ENCODE measurements at places on chromosomes 11 and 22. TPM values are rescaled to one million over a fixed set of nuclear protein-coding genes. Genes with fewer than 3 reads are reported as not detected.

DNA sequence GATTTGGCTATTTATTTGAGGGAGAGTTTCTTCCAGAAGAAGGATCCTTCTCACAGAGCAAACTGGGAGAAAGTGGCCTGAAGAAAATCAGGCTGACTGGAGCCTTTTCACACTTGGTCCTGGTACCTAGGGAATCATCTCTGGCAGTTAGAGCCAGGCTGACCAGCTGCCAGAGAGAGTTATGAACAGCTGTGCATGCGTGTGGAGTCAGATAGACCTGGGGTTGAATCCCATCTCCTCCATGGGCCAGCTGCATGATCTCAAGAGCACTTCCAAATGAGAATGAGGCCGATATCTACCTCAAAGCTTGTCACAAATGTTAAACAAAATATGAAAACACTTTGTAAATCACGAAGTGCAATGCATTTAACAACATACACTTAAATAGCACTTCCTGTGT is 390.0 kb downstream of the TENM4 start:
- no peaks in the 10 kb centered on the region for H3K36me3 ChIP-seq
- H3K27ac ChIP-seq: no peak overlapping the region
- DNase-seq: no peak
- no peaks in the 10 kb centered on the region for H3K4me1 ChIP-seq

- H3K27ac ChIP-seq: peak overlapping the region; percentile 77
- peak overlapping the region; percentile 54 for H3K4me3 ChIP-seq
- DNase-seq: no peak
- peaks cover 15% of the 10 kb centered on the region for H3K36me3 ChIP-seq
Observed at GRCh38 chr22:42887523-42888507, 30.7 kb upstream of the ARFGAP3 start.

GRCh38 chr11:12745787-12746186 is 71.6 kb downstream of the TEAD1 start:
- no peak overlapping the region for H3K4me3 ChIP-seq
- peaks cover 14% of the 10 kb centered on the region for H3K27me3 ChIP-seq
- no peaks in the 10 kb centered on the region for H3K36me3 ChIP-seq
- H3K27ac ChIP-seq: no peak overlapping the region
- DNase-seq: no peak

DNA sequence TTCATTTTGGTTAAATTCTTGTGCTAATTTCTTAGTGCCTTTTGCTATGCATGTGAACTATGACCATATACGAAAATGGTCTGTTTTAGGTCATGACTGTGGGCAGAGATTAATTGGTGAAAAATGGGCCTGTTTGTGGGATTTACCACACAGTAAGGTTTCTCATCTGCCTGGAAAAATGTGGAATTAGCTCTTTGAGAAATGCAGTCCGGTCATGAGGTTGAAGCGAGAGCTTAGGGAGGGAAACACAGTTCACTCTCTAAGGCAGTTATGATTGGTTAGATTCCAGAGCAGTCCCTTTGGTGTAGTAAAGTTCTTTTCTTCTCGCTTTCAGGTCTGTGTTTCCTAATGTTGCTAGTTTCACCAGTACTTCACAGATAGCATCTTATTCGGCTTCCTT is 1.2 kb upstream of the PDE3B start:
- peaks cover 22% of the 10 kb centered on the region for H3K4me1 ChIP-seq
- peaks cover 12% of the 10 kb centered on the region for H3K27me3 ChIP-seq
- H3K27ac ChIP-seq: peak overlapping the region; percentile 12
- H3K36me3 ChIP-seq: no peaks in the 10 kb centered on the region
- no peak for DNase-seq
- peak overlapping the region; percentile 82 for H3K4me3 ChIP-seq

GRCh38 chr11:64352099-64352994 is 6.6 kb upstream of the RPS6KA4 start:
- no peak overlapping the region for H3K4me3 ChIP-seq
- H3K36me3 ChIP-seq: no peaks in the 10 kb centered on the region
- H3K4me1 ChIP-seq: peaks cover 5% of the 10 kb centered on the region

DNA sequence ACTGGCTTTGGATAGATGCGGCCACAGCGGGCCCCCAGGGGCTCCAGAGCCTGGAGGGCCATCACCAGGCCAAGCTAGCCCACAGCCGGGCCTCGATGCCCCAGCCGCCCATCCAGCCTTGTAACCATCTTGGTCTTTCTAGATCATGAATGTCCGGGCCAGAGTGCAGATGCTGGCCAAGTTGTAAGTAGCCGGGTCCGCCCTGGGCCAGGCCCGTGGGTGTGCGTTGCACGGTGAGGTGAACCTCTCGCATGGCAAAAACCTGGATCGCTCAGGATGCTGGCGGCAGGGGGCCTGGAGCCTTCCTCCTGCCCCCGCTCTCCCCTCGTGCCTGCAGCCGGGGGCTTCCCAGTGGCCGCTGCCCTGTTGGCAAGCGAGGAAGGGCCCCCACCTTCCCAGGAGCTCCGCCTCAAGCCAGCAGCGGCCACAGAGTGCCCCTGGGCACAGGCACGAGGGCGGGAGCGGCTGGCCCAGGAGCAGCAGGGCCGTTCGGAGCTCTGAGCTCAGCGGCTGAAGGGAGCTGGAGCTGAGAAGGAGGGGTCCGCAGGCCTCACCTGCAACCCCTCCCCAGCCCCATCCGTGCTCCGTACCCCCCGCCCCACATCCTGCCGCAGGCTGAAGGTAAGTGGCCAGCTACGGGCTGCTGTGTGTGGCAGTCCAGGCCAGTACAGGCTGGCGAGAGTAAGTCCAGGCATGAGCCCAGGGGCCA is 10.9 kb upstream of the MRPL23 start:
- H3K27me3 ChIP-seq: peaks cover 9% of the 10 kb centered on the region
- H3K4me1 ChIP-seq: peaks cover 7% of the 10 kb centered on the region
- DNase-seq: no peak
- H3K27ac ChIP-seq: no peak overlapping the region
- no peak overlapping the region for H3K4me3 ChIP-seq

- H3K4me3 ChIP-seq: no peak overlapping the region
- H3K36me3 ChIP-seq: no peaks in the 10 kb centered on the region
- H3K4me1 ChIP-seq: no peaks in the 10 kb centered on the region
- DNase-seq: no peak
Observed at GRCh38 chr11:60625262-60625661, 74.2 kb upstream of the MS4A8 start.

- H3K4me3 ChIP-seq: no peak overlapping the region
- no peak overlapping the region for H3K27ac ChIP-seq
- H3K4me1 ChIP-seq: no peaks in the 10 kb centered on the region
Observed at GRCh38 chr11:20536365-20536764, 63.0 kb upstream of the SLC6A5 start.

GRCh38 chr11:85805387-85805786 is 5.6 kb downstream of the SYTL2 start:
- H3K27me3 ChIP-seq: peaks cover 4% of the 10 kb centered on the region
- DNase-seq: no peak
- H3K27ac ChIP-seq: peak overlapping the region; percentile 87
- peaks cover 84% of the 10 kb centered on the region for H3K4me1 ChIP-seq

DNA sequence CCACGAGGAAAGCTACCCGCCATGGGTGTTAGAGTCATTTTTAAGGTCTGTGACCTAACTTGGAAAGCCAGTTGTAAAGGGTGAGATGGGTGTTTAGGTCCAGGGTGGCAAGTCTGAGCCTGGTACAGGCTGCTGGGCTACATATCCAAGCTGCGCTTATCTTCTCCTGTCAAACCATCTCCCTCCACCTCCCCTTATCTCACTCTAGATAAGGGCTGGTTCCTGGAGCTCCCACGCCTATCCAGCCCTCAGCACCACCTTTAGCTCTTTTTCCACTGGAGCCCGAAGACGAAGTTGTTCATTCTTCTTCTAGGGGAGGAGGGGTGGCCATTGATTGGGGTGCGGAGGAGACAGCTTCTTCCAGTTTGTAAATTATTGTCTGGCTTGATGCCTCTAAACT is 48.5 kb downstream of the MICAL2 start:
- no peak overlapping the region for H3K27ac ChIP-seq
- peaks cover 2% of the 10 kb centered on the region for H3K27me3 ChIP-seq
- peaks cover 16% of the 10 kb centered on the region for H3K4me1 ChIP-seq
- H3K4me3 ChIP-seq: no peak overlapping the region

DNA sequence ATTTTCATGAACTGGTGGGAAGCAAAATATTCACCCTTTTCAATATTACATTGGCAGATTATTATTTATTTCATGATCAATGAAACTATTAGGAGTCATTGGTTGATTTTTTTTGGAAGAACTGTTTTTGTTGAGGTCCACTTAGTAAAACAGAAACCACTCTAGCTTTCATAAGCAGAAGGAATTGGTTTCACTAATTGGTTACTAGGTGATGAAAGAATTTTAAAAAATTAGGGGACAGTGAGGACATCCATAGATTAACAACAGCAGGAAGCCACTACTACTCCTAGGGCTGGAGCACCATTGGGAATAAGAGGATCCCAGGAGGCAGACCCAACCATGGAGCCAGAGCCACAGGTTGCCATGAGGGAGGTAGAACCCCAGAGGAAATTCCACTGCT is 74.4 kb upstream of the KCNA4 start:
- no peaks in the 10 kb centered on the region for H3K27me3 ChIP-seq
- H3K4me3 ChIP-seq: no peak overlapping the region
- no peaks in the 10 kb centered on the region for H3K4me1 ChIP-seq
- DNase-seq: no peak

Gene API5
- 143 TPM for polyA plus RNA-seq

Gene MGAT3
- polyA plus RNA-seq: not detected

Gene MS4A4A
- polyA plus RNA-seq: 3.5 TPM

Gene TESMIN
- polyA plus RNA-seq: 0.47 TPM

Gene AMOTL1
- 1.7 TPM for polyA plus RNA-seq

Gene PANX2
- not detected for polyA plus RNA-seq

All from immature natural killer cell (primary cell).